ENCODE measurements at places on chromosomes 1 and 21.

DNA sequence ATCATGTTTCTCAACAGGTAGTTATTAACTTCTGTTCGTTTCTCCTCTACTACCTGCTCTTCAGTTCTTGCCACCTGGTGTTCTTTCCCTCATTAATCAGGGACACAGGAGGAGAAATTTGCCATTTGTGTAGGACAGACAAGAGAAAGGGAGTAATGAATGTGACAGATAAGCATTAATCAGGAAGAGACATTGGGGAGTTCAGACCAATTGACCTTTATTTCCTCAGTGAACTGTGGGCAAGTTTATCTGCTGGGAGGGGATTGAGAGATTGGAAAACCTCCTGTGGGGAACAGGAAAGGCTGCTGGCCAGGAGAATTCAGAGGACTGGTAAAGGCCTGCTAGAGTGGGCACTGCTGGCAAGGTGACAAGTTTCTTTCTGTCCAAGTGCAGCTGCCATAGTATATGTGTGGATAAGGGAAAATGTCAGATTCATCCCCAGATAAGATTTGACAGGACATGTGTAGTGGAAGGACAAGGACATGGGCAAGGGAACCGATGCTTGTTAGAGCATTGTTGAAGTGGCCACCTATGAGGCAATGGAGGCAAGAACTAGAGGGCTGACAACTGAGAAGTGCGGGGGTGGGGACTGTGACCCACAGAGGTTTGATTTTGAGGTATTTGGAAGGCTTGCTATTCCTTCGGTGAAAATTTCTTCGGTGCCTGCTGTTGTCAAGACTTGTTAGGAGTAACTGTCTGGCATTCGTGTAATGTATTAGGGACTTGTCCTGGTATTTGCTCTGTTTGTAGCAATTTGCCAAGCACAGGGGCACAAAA is 12.6 kb downstream of the SZT2 start:
- DNase-seq, result no peak

GRCh38 chr1:168243198-168243597 is 17.4 kb downstream of the SFT2D2 start:
- DNase-seq, result peak; percentile 60

DNA sequence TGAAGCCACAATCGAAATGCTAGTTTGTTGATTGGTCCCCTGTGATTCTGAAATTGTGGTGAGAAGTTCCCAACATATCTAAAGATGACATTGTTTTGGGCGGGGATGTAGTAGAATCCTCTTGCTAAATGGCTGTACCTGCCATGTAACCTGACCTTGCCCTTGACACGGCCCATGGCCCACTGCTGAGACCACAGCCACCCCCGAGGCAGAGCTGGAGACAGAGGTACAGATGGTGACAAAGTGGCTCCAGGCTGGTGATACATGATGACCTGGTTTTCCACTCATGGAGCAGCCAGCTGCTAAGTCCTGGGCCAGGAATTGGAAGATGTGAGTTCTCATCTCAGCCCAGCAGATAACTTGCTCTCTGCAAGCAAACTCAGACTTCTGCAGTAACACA is 226.5 kb downstream of the FOXD2 start:
- no peak for DNase-seq

- no peak for DNase-seq
Observed at GRCh38 chr1:7127322-7128075, 342.2 kb downstream of the CAMTA1 start.

- DNase-seq, result no peak
Observed at GRCh38 chr1:173473599-173474011, 3.5 kb upstream of the PRDX6 start.

Data from right cardiac atrium (tissue), 5 donors.